A172 (cell line): ENCODE measurements at places on chromosomes 6 and 20. TPM values are rescaled to one million over a fixed set of nuclear protein-coding genes. Genes with fewer than 3 reads are reported as not detected.

Gene SAMD5
- total RNA-seq, result 1.8 and 2.7 TPM in 2 replicates

Gene FRK
- 0.02 and 0.05 TPM in 2 replicates for total RNA-seq

Gene TUBB2A
- total RNA-seq, result 291 and 339 TPM in 2 replicates

Gene BPIFB2
- not detected in 2 replicates for total RNA-seq

Gene BPI
- total RNA-seq, result not detected in 2 replicates

DNA sequence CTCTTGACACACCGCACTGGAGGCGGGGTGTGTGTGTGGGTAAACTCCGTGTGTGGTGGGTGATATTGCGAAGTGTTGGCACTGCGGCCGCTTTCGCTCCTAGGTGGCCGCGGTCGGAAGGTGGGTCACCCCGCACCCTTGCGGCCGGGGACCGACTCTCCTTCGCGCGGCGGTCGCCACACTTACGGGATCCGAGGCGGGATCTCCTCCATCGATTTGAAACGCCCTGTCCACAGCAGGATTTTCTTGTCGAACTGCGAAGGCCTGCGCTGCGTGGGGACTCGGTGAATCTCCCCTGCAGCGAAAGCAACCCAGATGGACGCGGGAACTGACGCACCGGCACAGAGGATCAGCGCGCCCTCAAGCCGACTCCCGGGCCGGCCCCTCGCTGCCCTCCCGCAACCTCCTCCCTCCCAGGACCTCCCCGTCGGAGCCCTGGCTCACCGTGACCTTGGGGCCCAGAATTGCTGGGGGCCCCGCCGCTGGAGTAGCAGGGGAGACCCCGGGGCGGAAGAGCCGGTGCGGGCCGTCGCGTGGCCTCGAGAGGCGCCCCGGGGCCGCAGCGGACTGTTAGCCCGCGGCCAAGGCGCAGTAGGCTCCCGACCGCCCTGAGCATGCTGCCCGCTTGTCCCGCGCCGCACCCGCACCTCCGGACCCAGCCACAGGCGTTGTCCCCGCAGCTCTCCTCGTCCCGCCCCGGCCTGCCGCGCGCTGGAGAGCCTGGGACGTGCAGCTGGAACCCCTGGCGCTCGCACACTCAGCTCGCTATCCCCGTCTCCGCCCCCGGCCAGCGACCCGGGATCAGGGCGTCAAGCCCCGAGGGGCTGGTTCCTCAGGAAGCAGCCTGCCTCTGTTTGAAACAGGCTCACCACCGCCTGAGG lies at the start of gene FAM162B:
FAM162B (minus strand) TSS at position 759 of the 881 bp plus-strand sequence; CDS start at position 616, 143 bp downstream.
- no peak for DNase-seq

- DNase-seq, result no peak
Measured at GRCh38 chr6:30735668-30736314, 6.7 kb downstream of the FLOT1 start.

DNA sequence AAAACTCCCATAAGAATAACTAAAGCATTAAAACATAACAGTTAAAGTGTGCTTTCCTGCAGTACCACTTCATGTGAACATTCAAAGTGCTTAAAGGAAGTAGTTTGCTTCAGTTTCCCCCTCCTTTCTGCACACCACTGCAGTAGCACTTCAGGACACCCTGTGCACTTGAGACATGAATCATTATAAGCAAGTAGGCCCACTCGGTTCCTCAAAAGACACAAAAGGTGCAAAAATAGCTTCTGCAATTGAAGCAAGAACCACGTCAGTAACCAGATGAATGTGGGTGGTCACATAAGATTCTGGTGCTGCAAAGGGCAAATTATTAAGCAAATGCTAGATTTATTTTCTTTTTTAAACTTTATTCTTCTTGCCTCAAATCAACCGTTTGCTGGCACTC lies 160.6 kb downstream of the HIVEP2 start:
- no peak for DNase-seq

DNA sequence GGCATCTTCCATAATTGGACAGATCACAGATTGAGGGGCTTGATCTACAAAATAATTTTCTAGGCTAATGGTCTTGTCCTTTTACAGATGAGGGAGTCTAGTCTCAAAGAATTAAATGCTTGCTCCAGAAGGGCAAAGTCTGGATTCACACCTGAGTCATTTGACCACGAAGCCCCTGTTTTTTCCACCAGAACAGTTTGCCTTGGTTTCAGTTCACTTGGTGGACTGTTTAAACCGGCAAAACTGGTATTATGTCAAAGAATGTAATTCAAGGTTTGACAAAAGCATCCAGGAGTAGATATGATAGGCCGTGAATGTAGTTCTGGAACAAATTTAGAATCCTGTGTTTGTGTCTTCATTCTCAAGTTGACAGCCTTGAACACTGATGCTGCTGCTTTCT lies 3.3 kb downstream of the MYO6 start:
- DNase-seq, result no peak

GRCh38 chr6:39197521-39197920 lies 31.8 kb downstream of the KCNK5 start:
- DNase-seq, result no peak

DNA sequence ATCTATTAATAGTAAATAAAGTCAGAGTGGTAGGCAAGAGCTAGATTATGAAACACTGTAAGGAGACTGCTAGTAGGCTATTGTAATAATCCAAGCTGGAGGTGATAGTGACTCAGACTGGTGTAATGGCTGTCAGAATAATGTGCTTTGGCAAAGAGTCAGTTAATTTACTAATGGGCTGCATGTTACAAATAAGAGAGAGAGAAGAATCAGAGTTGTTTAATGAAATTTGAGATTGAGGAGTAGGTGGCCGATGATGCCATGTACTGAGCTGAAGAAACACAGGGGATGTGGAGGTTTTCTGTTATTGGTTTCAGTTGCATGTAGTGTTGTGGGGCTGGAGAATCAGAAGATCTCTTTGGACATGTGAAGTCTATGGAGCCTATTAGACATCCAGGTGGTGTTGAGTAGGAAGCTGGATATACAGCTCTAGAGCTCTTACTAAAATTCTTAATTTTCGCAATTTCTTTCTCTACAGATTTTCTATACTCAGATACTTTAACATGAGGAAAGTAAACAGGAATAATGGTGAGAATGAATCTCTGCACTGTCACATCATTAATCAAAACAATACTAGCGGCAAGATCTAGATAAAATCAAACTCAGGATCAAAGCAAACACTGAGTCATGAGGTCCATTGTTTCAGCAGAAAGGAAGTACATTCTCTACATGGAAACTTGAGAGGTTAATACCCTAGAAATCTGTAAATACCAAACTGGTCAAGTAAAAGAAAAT lies 167.7 kb downstream of the SIM1 start:
- peak; percentile 82 for DNase-seq

DNA sequence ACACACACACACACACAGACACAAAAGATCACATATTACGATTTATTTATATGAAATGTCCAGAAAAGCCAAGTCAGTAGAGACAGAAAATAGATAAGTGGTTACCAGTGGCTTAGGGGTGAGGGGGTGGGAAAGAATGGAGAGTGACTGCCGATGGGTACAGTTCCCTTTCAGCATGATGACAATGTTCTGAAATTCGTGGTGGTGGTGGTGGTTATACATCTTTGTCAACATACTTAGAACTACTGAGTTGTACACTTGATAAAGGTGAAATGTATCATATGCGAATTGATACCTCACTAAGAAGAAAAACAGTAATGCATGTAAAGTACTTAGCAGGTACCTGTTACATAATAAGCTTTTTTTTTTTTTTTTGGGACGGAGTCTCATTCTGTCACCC lies 124.3 kb downstream of the SCAF8 start:
- DNase-seq, result no peak
